ENCODE measurements at places on chromosomes 5 and 9.

DNA sequence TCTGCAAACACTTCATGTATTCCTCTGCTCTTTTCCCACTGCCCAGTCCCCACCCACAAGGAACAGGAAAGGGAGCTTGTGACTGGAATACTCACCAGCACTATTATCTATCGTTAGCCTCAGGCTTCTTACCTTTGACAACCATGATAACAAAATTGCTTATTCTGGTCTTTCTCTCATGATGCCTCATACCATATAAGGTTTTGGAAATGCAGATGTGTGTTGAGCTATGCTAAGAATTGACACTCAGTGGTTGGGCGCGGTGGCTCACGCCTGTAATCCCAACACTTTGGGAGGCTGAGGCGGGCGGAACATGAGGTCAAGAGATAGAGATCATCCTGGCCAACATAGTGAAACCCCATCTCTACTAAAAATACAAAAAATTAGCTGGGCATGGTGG lies 25.4 kb downstream of the SOX30 start:
- DNase-seq = no peak

GRCh38 chr5:96259151-96259772 lies 173.8 kb downstream of the PCSK1 start:
- DNase-seq = no peak

GRCh38 chr5:14143841-14144585 lies 871 bp downstream of the TRIO start:
- DNase-seq = peak; percentile 25

DNA sequence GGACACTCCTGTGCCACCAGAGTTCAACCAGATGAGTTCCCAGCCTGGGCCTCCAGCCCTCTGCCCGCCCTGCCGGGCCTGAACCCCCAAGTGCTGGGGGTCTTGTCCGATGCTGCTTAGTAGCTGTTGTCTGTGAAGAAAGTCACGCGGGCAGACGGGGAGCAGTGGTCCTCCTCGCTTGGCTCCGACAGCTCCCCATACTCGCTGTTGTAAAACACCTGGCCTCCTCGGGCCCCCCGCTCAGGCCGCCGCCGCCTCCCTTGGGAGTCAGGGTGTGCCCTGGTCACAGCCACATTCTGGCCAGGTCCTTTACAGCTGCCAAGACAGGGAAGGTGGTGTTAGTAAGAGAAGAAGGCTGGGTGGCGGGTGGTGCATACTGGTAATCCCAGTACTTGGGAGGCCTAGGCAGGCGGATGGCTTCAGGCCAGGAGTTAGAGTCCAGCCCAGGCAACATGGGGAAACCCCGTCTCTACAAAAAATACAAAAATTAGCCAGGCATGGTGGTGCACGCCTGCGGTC lies 11.8 kb upstream of the SCGB3A1 start:
- no peak for DNase-seq

- no peak for DNase-seq
Measured at GRCh38 chr5:171725205-171725601, 60.4 kb upstream of the SMIM23 start.

- no peak for DNase-seq
Measured at GRCh38 chr5:149150457-149150856, 9.2 kb downstream of the ABLIM3 start.

- DNase-seq = no peak
Measured at GRCh38 chr9:17138503-17138902, 3.7 kb downstream of the CNTLN start.

DNA sequence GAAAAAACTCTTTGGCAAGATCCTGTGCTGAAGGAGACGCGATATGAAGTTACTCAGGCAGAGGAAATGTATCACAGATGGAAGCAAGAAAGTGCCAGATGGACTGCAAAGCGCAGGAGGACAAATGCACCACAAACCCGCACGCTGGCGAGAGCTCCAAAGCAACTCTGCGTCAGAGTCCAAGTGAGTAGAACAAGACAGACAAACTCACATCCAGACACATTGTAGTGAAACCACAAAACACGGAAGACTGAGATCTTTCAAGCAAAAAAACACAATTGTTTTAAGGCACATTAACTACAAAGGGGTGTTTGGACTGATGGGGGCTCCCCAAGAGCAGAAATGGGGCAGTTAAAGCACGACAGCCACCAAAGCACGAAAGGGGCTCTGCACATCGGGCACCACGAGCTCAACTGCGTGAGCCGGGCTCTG lies 39.2 kb upstream of the NKD2 start:
- no peak for DNase-seq

GRCh38 chr5:158463938-158464337 lies 605.0 kb upstream of the CLINT1 start:
- no peak for DNase-seq

DNA sequence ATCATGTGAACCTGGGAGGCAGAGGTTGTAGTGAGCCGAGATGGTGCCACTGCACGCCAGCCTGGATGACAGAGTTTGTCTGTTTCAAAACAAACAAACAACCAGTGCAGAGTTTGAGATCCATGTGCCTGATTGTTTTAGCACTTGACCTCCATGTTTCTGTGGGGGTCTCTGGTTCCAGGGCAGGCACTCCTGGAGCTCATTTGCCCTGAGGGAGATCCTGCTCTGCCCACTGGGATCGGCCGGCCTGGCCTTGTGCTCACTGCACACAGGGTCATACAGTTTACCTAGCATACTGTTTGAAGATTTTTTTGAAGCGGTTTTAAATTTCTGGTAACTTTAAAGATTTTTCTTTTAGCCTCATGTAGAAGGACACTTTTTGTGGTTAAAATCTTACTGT lies 78.4 kb downstream of the EHMT1 start:
- no peak for DNase-seq

GRCh38 chr9:98745470-98745869 lies 36.7 kb upstream of the GABBR2 start:
- DNase-seq = no peak

DNA sequence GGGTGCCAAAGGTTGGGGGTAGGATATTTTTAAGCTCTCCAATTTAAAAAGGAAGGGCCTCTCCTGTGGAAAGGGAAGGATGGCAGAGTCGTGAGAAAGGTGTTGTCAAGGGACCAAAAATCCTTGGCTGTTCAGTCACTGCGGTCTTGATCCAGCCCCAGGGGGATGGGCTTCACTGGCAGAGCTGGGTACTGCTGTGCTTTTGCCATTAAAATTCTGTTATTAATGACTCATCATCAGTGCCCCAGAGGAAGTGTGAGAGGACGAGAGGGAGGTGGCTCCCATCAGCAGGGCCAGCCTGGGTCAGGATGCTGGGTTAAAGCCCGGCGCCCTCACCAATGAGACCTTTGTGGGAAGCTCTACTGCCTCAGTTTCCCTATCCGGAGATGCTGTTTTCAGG lies 16.7 kb downstream of the PCDH12 start:
- DNase-seq = no peak

DNA sequence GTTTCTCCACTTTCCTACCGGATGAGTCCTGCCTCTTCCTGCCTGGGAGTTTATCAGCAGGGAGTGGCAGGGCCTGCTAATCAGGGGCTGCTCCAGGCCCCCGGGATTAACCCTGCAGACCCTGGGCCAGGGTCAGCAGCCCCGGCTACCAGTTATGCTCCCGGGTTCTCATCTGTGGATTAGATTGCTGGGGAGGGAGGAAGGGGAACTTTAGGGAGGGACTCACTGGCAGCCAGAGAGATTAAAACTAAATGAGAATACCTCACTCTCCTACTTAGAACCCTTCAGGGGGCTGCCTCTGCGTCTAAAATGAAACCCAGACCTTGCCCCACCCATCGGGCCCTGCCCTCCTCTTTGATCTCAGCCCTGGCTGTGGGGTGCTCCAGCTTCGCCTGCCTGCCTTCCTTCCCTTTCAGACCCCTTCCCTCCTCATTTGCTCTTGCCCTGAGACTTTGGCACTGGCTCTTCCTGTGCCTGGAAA lies 130.5 kb upstream of the HAND1 start:
- DNase-seq = no peak

DNA sequence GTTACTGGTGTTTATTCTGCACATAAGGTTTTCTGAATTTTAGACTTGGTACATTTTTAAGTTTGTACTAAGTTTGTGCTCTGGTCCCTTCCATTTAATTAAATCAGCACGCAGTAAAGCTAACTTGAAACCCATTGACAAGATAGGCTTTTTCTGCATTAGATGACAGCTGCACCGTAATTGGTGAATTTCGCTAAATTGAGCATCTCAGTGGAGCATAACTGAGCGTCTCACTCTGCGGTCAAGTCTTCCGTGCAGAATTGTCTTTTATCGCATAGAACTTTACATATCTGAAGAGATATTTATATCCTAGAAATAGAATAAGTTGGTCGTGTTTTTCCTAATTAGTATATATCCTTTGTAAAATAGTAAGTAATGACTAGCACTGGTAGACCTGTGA lies 4.1 kb downstream of the SUB1 start:
- DNase-seq = no peak

DNA sequence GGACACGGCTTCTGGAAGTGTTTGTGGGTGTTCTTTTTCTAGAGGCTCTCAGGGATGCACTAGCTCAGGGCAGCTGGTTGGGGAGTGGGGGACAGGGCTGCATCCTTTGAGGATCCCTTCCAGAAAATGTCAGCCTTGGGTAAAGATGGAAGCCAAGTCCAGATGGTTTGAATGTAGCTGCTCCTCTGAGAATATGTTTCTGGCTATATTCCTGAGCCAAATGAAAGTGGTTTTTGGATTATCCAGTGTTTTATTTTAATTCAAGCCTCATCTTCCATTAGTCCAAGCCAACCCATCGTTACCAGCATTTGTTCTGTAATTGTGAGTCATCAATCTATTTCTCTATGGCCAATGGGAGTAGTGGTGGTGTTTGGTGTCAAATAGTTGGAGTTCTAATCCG lies 70.4 kb downstream of the SPRY4 start:
- DNase-seq = no peak

DNA sequence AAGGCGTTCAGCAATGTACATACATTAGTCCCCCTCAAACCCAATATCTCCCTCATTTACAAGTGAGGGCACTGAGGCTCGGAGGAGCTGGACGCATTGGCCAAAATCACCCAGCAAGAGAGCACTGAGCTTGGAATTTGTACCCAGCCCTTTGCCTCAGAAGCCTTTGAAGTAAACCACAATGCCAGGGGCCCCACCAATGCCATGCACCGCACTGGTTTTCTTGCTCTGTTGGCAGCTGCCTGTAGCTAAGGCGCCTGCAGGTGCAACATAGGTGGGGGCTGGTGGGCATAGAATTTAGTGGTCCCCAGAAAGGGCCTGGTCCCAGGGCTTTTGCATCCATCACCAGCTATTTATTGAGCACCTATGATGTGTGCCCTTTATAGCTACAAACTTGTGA lies 37.3 kb upstream of the FUBP3 start:
- DNase-seq = no peak

GRCh38 chr9:74431467-74431866 lies 65.7 kb upstream of the RORB start:
- DNase-seq = no peak

DNA sequence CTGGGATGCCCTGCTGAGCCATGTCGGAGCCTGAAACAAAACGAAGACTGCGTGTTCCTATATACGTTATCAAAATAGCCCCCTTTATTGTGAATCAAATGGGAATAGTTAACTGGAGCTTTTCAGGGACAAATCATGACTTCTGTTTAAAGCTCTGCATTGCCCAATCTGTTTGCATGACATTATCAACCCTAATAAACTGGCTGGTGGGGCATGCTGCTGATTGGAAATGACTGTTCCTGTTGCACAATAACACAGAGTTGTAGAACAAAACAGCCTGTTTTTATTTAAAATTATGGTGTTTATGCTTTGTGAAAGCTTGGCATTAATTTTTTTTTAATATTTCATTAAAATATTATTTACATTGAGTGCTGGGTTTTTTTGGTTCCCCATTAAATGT lies 215.5 kb downstream of the TMEM167A start:
- no peak for DNase-seq

GRCh38 chr5:122434205-122434970 lies 122.4 kb downstream of the SNCAIP start:
- no peak for DNase-seq

DNA sequence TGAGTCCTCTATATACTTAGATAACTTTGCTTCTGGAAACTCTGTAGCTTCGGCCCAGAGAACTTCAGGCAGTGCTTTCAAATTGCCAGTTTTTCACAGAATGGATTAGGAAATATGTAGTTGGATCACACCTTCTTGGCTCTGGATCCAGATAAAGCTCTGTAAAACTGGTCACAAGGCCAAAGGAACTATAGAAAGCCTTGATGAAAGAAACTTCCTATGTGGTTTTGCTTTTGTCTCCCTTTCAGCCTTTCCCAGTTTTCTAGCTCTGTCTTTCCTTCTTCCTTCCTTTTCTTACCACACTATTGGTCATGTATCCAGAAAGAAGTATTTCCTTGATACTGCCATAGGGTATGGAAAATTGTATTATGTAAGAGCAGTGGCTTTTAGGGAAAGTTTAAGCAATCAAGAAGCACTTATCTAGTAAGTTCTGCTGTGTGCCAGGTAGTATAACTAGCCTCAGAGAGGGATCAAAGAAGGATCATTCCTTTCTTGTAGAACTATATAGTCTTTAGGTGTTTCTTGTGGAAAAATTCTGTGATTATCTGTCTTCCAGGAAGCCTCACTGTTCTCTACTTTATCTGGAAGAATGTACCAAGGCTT lies 6.3 kb downstream of the GPR21 start:
- no peak for DNase-seq

DNA sequence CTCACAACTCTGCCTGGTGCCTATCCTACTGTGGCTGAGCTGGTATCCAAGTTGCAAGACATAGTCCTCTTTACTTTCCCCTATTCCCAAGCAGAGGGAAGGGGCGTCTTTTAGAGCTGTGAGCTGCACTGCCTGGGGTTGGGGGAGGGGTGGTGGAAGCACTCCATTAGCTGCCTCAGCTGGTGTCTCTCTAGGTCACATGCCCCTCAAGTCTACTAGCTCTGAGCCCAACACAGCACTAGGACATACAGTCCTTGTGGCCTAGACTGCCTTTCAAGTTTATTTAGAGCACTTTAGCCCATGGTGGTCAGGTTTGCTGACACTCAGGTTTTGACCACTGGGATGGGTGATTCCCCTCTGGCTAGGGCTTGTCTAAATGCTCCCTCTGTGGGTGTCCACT lies 54.7 kb downstream of the SREK1 start:
- no peak for DNase-seq

- no peak for DNase-seq
Measured at GRCh38 chr9:122202111-122202510, 26.6 kb downstream of the LHX6 start.

- DNase-seq = no peak
Measured at GRCh38 chr5:16932401-16932800, 3.7 kb downstream of the MYO10 start.

- peak; percentile 3 for DNase-seq
Measured at GRCh38 chr5:75611311-75612225, at the start of gene ANKDD1B. Gene ANKDD1B, plus strand, starts transcription at chr5:75611453. Its CDS starts 182 bp downstream, at chr5:75611635.

GRCh38 chr9:13296972-13297371 lies 17.5 kb upstream of the MPDZ start:
- no peak for DNase-seq

- DNase-seq = no peak
Measured at GRCh38 chr5:88287846-88288527, 19.3 kb upstream of the TMEM161B start.

- no peak for DNase-seq
Measured at GRCh38 chr9:108058135-108058814, 568.7 kb upstream of the KLF4 start.

Measured in activated gamma-delta T cell (primary cell).